ENCODE measurements at places on chromosomes 6 and 20.

DNA sequence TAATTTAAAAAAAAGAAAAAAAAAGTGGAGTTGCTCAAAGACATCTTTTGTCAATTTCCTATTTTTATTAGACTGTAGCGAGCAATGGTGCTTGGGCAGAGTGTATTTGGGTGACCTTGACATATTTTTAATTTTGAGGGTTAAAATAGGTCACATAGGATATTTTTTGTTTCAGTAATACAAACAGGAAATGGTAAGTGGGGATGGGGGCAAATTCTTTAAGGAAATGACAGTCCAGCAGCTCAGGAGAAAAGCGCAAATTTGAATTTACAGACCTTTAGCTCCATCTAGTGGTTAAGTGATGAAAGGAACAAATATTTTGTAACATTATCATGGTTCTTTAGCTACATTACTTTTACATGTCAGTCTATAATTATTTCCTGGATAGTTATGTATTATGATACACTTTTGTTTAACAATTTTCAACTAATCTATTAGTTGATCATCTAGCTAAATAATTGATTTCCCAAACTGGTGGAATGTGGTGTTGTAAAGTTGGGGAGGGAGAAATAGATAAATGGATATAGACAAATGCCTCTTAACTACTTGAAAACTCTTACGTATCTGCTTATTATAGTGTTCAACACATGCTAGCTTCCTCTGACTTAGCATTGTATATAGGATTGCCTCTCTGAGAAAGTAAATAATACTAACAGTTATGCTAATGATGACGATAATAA is 10.0 kb downstream of the CITED2 start:
- no peak overlapping the region for H3K4me3 ChIP-seq
- H3K27ac ChIP-seq: no peak overlapping the region
- H3K36me3 ChIP-seq: no peaks in the 10 kb centered on the region
- no peaks in the 10 kb centered on the region for H3K27me3 ChIP-seq
- no peak for DNase-seq
- peaks cover 18% of the 10 kb centered on the region for H3K4me1 ChIP-seq

DNA sequence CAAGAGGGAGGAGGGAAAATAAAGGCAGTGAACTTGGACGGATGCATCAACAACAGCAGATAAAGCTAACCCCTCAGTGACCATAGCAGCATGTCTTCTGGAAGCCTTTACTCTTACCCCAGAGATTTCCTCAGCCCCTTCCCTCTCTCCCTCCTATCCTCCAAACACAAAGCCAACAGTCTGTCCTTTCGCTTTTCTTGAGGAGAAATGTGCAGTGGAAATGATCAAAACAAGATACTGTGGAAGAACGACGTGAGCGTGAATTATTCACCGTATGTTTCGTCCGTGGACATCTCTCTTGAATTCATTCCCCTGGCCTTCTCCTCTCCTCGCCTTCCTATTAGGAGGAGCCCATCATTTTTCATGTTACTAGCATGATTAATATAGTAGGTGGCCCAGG is 8.5 kb downstream of the NRN1 start:
- H3K4me3 ChIP-seq: no peak overlapping the region
- H3K27ac ChIP-seq: no peak overlapping the region
- no peaks in the 10 kb centered on the region for H3K36me3 ChIP-seq
- H3K4me1 ChIP-seq: peaks cover 18% of the 10 kb centered on the region
- DNase-seq: no peak

DNA sequence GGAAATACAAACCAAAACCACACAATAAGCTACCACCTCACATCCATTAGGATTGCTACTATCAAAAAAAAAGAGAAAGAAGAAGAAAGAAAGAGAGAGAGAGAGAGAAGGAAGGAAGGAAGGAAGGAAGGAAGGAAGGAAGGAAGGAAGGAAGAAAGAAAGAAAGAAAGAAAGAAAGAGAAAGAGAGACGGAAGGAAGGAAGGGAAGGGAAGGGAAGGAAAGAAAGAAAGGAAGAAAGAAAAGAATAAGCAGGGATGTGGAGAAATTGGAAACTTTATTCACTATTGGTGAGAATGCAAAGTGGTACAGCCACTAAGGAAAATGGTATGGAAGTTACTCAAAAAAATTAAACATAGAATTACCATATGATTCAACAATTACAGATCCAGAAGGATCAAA is 159.9 kb downstream of the ID4 start:
- H3K36me3 ChIP-seq: no peaks in the 10 kb centered on the region
- no peaks in the 10 kb centered on the region for H3K27me3 ChIP-seq
- no peak overlapping the region for H3K27ac ChIP-seq
- DNase-seq: no peak
- H3K4me1 ChIP-seq: no peaks in the 10 kb centered on the region

DNA sequence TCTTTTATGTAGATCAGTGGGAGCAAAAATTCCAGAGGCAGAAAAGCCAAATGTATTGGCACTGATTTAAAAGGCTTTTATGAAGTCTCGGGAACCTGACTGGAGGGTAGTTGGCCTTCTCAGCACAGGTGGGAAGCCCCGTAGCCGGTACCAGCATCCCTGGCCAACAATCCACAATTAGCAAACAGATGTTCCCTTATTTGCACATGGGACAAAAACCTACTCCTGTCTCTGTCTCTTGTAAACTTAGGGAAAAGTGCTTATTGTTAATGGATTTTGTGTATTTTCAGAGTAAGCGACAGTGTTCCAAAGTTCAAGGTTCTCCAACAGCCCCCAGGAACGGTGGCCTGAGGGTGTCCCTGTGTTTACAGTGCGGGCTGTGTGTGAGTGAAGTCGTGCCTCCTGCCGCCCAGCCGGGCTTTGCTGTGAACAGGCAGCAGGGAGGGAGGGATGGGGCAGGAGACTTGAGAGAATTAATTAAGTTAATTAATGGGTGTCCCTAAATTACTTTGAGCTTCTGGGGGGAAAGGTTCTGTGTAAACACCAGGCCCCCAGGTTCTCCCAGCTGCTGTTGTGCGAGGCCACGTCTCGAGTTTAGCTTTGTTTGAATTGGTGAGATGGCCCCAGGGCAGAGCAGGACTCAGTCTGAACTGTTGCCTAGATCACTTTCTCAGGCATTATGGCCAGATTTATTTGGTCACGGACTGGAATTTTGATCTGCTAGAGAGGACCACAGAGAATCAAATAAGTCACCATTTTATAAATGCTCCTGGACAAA is 3.9 kb downstream of the SYNJ2 start:
- no peak overlapping the region for H3K27ac ChIP-seq
- peaks cover 25% of the 10 kb centered on the region for H3K4me1 ChIP-seq
- no peaks in the 10 kb centered on the region for H3K36me3 ChIP-seq
- no peak for DNase-seq
- no peaks in the 10 kb centered on the region for H3K27me3 ChIP-seq
- no peak overlapping the region for H3K4me3 ChIP-seq

DNA sequence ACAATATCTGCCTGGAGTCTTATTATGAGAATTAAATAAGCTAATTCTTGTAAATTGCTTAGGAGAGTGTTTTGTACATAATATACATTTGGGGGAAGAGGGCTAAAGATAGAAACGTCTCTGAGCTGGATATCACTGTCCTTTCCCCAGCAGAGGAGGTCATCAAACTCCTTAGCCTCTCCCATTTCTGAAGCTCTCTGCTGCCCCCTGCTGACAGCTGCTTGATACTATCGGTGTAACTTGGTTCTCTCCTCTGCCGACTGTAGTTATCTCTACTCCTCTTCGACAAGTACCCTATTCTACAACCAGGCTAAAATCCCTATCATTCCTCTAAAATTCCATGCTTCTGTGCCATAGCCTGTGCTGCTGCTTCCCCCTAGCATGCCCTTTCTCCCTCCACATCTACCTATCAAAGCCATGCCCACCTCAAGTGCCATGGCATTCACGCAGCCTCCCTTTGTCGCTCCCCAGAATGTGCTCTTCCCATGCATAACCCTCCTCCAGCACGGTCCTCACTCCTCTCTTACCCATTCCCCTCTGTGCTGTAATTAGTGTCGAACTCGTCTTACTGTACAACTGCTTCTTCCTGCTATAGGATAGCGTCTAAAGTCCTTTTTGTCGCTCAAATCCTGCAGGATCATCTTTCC is 101.2 kb downstream of the EPM2A start:
- no peaks in the 10 kb centered on the region for H3K4me1 ChIP-seq
- H3K27ac ChIP-seq: no peak overlapping the region
- no peak overlapping the region for H3K4me3 ChIP-seq
